ENCODE measurements at places on chromosomes 4 and X.

GRCh38 chr4:10336471-10336870 is 120.8 kb downstream of the ZNF518B start:
- no peak for DNase-seq

DNA sequence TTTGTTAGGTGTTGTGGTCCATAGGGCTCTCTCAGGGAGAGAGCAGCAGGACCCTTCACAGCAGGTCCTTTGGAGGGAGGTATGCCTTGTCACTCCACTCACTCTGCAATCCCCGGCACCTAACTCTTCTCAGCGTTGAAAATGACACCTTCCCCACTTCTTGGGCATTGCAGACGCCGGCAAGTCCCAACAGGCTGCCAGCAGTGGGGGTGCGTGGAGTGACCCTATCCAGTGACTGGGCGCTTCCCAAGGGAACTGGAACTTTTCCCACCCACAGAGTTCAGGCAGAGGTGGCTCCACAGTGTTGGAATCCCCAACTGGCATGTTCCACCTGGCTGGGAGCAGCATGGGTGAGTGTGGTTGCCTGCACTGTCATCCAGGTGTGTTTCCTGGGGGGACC is 705.1 kb upstream of the FRG1 start:
- DNase-seq = no peak

- no peak for DNase-seq
Measured at GRCh38 chr4:23779839-23780238, 110.0 kb downstream of the PPARGC1A start.

GRCh38 chr4:98521486-98521885 is 136.9 kb downstream of the TSPAN5 start:
- no peak for DNase-seq

GRCh38 chr4:48623182-48623780 is 133.2 kb downstream of the ZAR1 start:
- DNase-seq = no peak

GRCh38 chrX:18886344-18887161 is 97.4 kb downstream of the PHKA2 start:
- peak; percentile 59 for DNase-seq

DNA sequence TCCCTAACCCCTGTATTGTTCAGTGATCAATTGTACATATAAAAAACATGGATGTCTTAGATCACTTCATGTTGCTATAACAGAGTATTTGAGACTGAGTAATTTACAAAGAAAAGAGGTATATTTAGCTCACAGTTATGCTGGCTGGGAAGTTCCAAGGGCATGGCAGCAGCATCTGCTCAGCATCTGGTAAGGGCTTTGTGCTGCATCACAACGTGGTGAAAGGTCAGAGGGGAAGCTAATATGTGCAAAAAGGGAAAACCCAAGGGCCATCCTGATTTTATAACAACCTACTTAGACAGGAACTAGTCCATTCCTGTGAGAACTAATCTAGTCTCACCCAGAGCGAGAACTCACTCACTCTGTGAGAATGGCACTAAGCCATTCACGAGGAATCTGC is 128.2 kb upstream of the OTUD4 start:
- DNase-seq = no peak

DNA sequence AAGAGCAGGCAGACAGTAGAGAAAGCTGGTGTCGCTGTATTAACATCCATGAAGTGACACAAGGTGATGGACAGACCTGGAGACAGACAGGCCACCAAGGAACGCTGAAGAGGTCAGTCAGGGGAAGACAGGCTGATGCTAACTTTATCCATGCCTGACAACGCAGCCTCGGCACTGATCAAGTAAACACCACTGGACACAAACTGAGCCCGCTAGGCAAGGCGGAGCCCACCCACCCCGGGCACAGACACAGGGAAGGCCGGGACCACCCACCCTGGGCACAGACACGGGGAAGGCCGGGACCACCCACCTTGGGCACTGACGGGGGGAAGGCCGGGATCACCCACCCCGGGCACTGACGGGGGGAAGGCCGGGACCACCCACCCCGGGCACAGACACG is 18.8 kb downstream of the PPP2R3B start:
- no peak for DNase-seq

DNA sequence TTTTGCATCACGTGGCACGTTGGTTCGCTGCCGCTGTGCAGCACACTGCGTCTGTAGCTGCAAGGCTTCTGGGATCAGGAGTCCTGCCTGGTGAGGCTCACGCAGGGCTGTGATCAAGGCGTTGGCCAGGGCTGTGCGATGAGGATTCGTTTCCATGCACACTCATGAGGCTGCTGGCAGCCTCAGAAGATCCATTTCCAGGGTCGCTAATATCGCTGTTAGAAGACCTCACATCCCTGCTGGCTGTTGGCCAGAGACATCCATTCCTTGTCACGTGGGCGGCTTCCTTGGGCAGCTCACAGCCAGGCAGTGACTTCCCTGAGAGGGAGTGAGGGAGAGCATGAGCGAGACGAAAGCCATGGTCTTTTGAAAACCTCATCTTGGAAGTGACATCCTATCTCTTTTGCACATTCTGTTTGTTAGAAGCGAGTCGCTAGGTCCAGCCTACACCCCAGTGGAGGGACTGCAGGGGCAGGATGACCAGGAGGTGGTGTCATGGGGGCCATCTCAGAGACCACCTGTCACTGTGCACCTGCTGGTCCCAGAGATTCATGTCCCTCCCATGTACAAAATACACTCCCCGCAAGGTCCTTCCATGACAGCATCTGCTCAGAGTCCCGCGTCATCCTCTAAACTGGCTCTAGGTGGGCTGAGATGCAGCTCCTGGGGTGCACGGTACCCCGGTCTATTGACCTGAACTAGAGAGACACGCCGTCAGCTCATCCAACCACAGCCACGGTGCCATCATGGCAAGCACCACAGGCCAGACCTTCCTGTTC is 12.2 kb downstream of the RGS12 start:
- no peak for DNase-seq

GRCh38 chr4:182698212-182698611 is 219.0 kb downstream of the DCTD start:
- no peak for DNase-seq

DNA sequence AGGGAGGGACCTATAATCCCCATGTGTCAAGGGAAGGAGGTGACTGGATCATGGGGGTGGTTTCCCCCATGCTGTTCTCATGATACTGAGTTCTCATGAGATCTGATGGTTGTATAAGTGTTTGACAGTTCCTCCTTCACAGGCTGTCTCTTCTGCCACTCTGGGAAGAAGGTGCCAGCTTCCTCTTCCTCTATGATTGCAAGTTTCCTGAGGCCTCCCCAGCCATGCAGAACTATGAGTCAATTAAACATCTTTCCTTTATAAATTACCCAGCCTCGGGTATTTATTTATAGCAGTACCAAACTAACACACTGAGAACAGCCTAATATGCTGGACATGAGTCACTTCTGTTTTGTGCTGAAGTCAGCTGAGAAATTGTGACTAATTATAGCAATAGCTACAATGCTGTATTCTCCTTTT is 656.9 kb upstream of the CPEB2 start:
- DNase-seq = no peak

GRCh38 chrX:74511704-74512103 is 90.4 kb downstream of the SLC16A2 start:
- DNase-seq = no peak

DNA sequence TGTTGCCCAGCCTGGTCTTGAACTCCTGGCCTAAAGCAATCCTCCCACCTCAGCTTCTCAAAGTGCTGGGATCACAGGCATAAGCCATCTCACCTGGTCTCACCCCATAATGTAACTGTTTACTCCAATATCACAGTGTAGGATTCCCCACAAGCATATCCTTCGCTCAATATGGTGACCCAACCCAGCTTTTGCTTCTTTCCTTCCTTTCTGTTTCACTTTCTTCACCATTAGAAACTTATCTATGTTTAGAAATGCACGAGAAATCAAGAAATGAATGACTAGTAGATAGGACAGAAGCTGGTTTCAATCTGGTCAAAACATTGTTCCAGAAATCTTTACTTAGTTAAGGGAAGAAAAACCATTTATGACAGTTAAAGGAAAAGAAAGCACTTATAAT is 18.9 kb downstream of the TSPAN5 start:
- DNase-seq = no peak

DNA sequence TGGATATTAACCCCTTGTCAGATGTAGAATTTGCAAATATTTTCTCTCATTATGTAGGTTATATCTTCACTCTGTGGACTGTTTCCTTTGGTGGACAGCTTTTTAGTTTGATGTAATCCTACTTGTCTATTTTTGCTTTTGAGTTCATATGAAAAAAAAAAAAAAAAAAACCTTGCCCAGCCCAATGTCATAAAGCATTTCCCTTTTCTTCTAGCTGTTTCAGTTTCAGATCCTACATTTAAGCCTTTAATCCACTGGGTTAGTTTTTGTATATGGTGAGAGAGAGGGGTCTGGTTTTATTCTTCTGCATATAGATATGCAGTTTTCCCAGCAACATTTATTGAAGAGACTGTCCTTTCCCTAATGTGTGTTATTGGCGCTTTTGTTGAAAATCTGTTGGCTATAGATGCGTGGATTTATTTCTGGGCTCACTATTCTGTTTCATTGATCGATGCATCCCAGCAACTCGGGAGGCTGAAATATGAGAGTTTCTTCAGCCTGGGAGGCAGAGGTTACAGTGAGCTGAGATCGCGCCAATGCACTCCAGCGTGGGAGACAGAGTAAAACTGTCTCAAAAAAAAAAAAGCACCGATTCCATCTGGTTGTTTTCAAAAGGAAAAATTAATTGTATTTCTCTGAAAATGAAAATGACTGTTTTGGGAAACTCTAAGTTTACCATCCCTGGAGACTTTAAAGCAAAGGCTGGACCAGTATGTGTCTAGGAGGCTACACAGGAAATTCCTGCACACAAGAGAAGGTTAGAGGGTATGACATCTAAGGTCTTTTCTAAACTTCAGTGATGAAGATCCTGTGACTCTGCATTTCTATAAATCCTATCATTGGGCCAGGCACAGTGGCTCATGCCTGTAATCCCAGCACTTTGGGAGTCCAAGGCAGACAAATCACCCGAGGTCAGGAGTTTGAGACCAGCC is 35.6 kb downstream of the STEEP1 start:
- DNase-seq = no peak

DNA sequence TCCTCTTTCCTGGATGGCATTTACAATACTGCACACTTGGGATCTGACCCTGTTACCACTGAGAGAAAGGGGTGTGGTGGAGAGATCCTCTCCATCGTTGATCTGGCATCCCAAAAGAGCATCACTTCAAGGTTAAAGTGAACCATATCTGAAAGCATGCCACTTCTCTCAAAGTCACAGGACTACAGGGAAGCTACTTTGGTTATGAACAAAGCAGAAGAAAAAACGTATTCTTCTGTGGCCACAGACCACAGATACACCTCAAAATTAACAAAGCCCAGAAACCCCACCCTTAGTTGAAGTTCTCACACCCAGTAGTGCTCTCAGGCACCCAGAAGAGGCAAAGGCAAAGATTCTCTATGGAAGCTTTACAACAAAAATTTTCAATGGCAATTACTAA is 108.3 kb downstream of the JADE1 start:
- DNase-seq = no peak

DNA sequence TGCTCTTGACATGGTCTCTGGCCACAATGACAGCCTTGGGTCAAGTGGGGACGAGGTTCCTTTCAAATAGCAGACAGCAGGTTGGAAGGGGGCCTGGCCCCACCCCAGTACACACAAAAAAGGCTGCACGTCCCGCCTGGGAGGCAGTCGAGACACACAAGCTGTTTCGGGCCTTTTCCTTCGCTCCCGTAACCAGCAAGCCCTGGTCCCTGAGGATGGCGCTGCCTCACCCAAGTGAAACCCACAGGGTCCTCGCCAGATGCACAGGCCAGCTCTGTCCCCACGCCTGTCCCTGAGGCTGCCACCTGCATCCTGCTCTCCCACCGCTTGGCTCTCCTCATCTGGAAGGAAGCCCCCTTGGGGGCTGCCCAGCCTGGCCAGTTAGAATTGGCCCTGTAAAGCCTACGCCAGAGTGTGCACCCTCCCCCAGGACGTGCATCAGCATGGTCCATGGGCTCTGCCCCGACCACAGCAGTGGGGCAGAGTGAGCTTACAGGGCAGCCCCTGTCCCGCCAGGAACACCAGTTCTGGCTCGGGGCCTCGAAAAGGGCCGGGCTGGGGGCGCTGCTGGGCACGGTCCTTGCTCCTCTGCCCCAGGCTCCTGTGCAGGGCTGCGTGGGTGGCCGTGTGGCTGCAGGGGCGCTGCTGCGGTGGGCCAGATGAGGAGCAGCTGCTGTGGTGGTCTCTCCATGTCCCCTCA is 2.0 kb downstream of the CPLX1 start:
- DNase-seq = no peak
